Hematopoietic multipotent progenitor cell treated with erythropoietin and hydrocortisone succinate and interleukin-3 and kit ligand, for 15 days (in vitro differentiated cells): ENCODE measurements at places on chromosomes 1 and 21.

- no peak for DNase-seq
Measured at GRCh38 chr1:200366577-200367253, 43.1 kb downstream of the ZNF281 start.

- DNase-seq: no peak
Measured at GRCh38 chr1:19083081-19083480, 126.6 kb upstream of the IFFO2 start.

DNA sequence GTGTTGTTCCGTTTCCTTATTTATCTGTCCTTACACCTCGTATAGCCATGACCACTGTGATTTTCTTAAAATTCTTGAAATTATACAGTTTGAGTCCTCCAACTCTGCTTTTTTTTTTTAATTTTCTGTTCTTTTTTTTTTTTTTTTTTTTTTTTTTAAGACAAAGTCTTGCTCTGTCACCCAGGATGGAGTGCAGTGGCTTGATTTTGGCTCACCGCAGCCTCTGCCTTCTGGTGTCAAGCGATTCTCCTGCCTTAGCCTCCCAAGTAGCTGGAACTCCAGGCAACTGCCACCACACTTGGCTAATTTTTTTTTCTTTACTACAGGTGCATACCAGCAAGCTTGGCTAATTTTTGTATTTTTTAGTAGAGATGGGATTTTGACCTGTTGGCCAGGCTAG is 48.9 kb downstream of the DIP2A start:
- DNase-seq: no peak

DNA sequence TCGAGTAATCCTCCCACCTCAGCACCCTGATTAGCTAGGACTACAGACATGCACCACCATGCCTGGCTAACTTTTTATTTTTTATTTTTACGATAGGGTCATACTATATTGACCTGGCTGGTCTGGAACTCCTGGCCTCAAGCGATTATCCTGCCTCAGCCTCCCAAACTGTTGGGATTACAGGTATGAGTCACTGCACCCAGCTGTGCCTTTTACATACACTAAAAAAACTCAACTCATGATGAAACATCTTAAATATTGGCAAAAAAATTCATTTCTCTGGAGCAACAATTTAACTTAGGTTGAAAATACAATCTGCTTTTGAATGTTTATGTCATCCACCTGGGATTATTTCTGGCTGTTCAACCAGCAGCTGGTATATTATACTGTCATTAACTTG is 598.3 kb upstream of the ZP4 start:
- DNase-seq: no peak

GRCh38 chr1:33327587-33328325 is 6.9 kb upstream of the A3GALT2 start:
- DNase-seq: no peak

- DNase-seq: no peak
Measured at GRCh38 chr1:39564941-39565340, 11.6 kb downstream of the PABPC4 start.

DNA sequence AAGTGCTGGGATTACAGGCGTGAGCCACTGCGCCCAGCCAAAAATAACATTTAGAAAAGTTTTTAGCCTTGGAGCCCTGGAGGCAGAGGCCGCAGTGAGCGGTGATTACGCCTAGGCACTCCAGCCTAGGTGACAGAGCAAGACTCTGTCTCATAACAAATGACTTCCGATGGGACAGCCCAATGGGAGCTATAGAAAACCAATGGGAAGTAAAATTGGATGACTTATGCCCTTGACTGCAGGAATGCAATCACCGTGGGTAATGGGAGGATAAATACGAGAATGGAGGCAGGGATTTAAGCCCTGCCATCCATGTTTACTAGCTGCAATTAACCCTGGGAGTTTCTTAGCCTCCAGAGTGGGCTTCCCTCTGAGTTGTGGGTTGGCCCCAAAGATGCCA is 37.0 kb upstream of the CNN3 start:
- no peak for DNase-seq

DNA sequence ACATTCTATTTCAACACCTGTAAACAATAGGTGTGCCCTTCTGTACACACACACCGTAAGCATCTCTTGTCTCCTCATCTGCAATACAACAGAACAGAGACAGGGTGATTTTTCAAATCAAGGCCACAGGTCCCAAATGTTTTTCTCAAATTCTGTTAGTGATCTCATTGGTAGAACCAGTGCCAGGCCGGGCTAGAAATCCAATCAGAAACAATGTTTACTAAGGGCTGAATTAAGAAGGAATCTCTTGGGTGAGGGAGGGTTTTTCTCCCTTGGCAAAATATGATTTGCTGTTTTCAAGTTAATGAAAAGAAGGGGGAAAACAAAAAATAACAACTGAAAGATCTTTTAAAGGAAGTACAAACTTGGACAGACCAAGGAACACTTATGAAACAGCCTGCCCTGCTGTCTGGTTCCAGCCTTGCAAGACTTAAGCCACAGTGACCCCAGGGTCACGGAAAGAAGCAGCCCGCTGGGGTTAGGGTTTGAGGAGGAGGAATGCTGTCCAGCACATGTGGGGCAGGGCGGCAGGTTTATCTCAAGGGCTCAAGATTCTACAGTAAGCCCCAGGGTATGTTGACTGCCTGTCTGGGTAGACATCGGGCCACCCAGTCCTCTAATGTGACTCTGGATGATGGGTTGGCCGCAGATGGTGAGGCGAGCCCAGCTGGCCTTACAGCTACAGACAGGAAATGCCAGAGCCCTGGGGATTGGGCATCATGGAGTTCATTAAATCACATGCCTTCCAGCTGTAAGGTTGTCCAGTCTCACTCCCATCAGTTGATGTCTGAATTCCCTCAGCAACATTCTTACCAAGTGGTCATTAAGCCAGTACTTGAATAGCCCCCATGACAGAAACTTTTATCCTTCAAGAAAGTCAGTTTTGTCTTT is 73.3 kb upstream of the SLC44A3 start:
- DNase-seq: no peak

- DNase-seq: no peak
Measured at GRCh38 chr1:150280138-150280707, 2.1 kb upstream of the CIART start.

GRCh38 chr1:902802-903201 is 20.9 kb upstream of the SAMD11 start:
- DNase-seq: no peak

- DNase-seq: no peak
Measured at GRCh38 chr1:248388426-248388825, 12.9 kb downstream of the OR2T6 start.

DNA sequence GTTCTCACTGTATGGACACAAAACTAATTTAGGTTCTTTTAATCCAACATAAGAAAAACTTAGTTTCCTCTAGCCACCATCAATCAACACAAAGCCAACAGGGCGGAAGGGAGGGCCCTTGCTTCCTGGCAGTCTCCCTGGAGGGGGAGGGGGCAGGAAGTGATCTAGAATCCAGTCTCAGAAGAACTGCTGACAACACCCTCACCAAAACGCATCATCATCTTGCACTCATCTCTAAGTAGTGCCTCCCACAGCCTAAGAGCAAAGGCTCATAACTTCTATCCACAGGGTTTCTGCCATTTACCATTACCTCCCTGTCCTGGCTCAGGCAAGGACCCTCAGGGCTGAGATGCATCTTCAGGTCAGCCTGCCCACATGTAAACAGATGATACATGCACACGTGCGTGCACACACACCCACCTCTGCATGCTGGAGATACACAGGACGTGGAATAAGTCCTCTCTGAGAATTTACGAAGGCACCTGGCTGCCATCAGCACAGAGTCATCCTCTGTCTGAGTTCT is 20.5 kb downstream of the HIVEP3 start:
- no peak for DNase-seq

DNA sequence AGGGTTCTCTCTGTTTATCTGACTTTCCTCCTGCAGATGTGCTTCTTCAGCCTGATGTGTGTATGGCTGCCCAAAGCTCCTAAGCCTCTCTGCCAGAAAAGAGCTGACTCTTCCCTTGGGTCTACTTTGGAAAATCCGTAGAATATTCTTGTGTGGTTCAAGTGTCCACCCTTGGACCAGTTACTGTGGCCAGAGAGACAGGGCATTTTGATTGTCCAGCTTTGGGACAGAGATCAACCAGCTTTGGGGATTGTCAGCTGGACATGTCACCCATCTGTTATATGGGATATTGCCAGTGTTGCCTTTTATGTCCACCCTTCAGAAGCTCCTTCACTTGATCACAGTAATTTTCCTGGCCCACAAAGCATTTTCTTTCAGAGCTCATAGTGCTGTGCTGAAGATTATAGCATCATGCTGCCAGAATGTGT is 126.2 kb upstream of the L1TD1 start:
- no peak for DNase-seq

DNA sequence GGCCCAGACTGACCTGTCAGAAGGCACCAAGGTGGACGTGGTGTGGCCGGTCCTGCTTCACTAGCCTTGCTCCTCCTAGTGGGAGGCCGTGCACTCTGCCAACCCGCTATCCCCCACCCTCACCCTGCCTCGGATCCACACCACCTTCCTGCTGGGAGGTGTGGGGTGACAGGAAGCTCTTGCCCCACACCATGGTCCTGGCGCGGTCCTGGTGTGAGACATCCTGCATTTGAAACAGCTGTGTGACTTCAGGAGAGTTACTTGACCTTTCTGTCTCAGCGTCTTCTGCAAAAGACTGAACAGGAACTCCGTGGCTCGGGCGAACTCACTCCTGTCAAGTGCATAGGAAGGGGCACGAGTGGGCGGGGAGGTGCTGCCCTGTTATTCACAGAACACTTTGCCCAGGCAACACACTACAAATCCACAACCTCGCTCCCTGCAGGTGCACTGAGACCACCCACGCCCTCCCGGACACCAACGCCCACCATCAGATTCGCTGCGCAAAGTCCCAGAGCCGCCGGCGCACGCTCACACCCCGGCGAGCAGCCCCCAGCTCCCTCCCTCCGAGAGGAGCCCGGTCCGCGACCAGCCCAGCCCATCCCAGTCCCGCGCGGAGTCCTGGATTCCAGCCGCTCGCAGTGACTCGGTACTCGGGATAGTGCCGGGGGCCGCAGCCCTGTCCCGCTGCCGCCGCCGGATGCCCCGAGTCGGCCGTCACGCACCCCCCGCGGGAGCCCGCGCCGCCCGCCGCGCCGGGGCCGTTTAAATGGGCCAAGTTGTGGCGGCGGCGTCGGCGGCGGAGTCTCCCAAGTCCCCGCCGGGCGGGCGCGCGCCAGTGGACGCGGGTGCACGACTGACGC is at the start of gene SAMD11:
SAMD11 (plus strand) TSS at position 793 of the 860 bp plus-strand sequence. CDS start 509 bp downstream, outside the sequence.
- no peak for DNase-seq

- DNase-seq: no peak
Measured at GRCh38 chr1:9028921-9029705, 2.9 kb upstream of the SLC2A7 start.

GRCh38 chr1:152110365-152110859 is 4.8 kb downstream of the TCHH start:
- DNase-seq: no peak
